ENCODE measurements at places on chromosomes 1 and 21.

- DNase-seq = no peak
Observed at GRCh38 chr1:17514776-17515175, 24.7 kb upstream of the ARHGEF10L start.

DNA sequence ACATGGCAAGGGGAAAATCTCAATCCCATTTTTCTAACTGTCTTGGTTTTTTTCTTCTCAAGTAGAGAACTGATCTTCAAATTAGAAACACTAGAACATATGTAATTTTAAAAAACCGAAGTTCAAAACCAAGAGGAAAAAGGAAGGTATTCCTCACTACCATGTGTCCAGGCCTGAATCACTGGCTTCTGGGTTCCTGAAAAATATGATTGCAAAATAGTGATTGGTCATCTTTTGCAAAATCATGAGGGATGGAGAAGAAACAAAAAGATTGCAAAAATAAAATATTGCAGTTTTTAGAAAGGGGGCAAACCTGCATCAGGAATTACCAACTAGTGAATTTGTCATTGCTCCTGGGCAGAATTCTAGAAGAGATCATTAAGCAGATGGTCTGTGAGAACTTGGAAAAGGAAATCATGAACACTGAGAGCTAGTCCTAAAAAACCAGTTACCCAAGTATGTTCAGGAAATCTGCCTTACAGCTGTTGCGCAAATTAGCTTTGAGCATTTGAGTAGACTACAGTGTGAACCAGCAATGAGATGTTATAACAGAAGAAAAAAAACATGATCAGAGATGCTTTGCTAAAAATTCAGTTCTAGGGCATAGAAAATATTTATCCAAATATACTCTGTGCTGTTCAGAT, 49.4 kb downstream of the SPATA46 start:
- no peak for DNase-seq

DNA sequence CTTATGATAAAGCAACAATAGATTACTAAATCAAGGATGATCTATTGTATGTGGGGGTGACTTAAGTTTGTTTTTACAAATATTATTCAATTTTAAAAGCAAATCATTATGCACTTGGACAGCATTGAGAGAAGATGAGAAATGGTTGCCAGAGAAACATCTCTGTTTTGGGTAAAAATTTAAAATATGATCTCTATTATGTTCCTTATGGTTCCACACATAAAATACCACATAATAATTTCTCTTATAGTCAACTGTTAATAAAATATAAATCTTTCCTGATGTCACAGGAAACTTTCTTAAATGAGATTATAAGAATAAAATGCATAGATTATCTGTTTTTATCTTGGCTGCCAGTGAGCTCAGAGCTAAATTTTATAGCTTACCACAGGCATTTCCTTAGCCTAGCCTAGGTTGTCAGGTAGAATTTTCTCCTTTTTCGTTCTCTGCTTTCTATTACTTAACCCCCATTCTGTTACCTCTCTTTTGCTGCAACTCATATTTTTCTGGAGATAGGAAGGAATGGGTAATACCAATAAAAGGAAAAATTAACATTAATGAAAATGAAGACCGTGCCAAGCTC, 109.7 kb downstream of the TGFB2 start:
- no peak for DNase-seq

GRCh38 chr1:68113966-68114365, 63.5 kb upstream of the DIRAS3 start:
- DNase-seq = no peak

All from amygdala (tissue), 56 donors.